ENCODE measurements at places on chromosomes 4 and X.

DNA sequence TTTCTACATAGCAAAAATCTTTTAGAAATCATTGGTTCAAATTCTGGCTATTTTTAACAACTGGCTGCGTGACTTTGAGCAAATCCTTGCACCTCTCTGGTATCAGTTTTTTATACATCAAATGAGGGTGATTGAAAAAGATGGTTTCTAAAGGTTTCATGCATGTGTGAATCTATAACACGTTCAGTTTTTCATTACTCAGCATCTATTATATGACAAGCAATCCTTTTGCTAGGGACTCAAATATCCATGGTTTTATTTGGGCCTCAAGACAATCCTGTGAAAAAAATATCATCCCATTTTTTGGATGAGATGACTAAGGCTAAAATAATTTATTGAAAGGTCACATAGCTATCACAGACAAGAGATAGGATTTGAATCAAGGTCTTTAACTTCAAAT lies 884 bp downstream of the HEPH start:
- no peak for DNase-seq

GRCh38 chr4:116088771-116089170 lies 975.4 kb upstream of the NDST4 start:
- no peak for DNase-seq

DNA sequence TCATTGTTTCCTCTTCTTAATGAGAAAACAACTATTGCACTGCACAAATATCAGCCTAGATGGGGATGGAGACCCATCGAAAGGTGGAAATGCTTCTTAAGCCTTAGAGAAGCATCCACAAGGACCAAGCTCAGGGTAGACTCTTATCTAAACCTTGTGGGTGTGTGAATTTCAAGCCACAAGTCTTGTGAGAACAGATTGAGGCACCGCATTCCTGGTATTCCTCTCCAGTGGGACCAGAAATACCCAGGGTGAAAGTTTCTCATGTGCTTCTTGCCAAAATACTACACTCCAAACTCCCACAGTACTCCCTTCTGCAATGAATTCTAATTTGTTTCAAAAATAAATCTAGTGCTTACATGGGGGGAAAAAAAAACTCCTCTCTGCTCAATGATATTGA lies 375.6 kb downstream of the PDGFC start:
- DNase-seq: no peak

DNA sequence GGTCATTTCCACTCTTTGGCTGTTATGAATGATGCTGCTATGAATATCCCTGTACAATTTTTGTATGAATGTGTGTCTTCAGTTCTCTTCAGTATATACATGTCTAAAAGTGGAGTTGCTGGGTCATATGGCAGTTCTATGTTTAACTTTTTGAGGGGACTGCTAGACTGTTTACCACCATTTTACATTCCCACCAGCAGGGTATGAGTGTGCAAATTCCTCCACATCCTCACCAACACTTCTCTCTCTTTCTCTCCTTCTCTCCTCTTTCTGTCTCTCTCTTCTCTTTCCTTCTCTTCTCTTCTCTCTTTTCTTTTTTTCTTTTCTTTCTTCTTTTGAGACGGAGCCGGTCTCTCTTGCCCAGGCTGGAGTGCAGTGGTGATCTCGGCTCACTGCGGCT lies 7.8 kb downstream of the WWC2 start:
- no peak for DNase-seq

GRCh38 chrX:105167233-105167632 lies 53.3 kb downstream of the TEX13A start:
- no peak for DNase-seq

- no peak for DNase-seq
These were observed 99.0 kb downstream of the ZAR1 start for GRCh38 chr4:48589098-48589445.

GRCh38 chr4:16233569-16234177 lies 7.4 kb upstream of the TAPT1 start:
- no peak for DNase-seq
